Stimulated activated CD4-positive, alpha-beta T cell treated with anti-CD3 and anti-CD28 coated beads, Interleukin-15, amount 100 ng/mL, for 48 hours (primary cell): ENCODE measurements at places on chromosomes 7 and 10.

DNA sequence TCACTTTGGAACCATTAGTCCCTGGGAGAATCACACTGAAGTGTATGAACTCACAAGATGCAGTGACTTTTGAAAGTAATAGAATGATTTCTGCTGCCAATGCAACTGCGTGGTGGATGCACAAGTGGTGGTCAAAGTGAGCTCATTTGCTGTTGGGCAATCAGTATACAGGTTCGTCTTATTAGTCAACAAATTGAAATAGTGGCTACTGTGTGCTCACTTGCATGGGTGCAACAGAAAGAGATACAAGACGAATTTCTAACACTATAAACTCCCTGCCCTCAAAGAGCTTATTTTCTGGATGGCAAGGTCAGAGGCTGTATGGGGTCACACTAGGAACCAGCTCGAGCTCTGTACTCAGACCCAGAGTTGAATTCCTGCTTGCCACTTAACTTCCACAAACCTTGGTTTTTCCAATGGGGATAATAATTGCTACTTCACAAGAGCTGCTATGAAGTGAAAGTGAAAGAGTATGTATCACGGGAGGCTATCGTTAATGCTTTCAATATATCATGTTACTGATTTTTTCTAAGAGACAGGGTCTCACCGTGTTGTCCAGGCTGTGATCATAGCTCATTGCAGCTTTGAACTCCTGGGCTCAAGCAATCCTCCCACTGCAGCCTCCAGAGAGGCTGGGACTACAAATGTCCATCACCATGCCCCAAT is 8.3 kb upstream of the BCL7B start:
- DNase-seq: no peak

DNA sequence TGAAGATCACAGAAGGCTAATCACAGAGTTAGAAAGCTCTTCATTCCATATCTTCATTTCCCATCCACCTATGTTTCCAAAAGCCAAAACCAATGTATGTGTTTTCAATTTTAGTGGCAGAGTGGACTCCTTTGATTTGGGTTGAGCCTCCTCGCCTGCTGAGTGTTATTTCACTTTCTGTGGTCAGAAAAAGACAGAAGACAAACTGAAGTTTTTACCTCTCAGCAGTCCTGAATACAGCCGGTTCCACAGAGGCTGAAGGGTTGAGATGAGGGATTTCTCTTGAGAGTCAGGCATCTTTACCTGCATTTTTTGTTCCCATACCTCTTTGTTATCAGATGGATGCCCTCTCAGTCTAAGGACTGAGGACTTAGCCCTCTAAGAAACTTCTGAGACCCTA is 659.6 kb downstream of the CCSER2 start:
- DNase-seq: no peak

- no peak for DNase-seq
Measured at GRCh38 chr7:135320268-135320667, 86.6 kb downstream of the STRA8 start.

GRCh38 chr10:103917302-103918052 is 507 bp downstream of the STN1 start:
- DNase-seq: no peak

DNA sequence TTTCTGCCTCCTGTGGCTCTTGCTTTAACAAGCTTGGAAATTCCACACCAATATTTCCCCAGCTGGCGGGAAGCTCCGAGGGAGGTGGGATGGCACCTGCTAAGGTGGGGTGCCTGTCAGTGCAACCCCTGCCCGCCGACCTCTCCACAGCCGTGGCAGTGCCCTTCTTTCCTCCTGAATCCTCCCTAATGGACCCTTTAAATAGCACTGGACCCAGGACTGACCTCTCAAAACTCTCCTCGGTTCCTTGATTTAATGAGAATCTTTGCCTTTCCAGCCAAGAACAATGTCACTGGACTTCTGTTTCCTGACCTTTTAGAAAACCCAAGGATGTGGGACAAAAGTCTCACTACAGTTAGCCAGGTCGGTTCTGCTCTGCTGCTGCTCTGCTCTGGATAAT is 63.2 kb upstream of the EXOC6 start:
- no peak for DNase-seq

DNA sequence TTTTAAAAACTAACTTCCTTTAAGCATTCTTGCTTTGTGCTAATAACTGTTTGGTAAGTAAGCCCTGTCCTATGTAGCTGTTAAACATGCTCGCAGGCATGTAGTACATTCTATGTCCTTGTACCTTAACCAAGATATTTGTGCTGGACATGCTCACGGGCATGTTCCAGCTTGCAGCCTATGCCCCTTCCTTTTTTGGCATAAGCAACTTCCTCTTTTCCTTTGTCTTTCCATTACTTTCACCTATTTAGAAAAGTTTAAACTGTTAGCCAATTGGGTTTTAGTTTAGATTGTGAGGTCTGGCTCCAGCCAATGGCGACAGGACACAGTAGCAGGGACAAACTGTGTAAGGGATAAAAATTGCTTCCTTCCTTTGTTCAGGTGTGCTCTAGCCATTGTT is 14.4 kb upstream of the APBB1IP start:
- DNase-seq: no peak

- DNase-seq: no peak
Measured at GRCh38 chr10:72800000-72800740, 93.4 kb upstream of the OIT3 start.

GRCh38 chr10:95261926-95262325 is 28.9 kb downstream of the PDLIM1 start:
- no peak for DNase-seq

DNA sequence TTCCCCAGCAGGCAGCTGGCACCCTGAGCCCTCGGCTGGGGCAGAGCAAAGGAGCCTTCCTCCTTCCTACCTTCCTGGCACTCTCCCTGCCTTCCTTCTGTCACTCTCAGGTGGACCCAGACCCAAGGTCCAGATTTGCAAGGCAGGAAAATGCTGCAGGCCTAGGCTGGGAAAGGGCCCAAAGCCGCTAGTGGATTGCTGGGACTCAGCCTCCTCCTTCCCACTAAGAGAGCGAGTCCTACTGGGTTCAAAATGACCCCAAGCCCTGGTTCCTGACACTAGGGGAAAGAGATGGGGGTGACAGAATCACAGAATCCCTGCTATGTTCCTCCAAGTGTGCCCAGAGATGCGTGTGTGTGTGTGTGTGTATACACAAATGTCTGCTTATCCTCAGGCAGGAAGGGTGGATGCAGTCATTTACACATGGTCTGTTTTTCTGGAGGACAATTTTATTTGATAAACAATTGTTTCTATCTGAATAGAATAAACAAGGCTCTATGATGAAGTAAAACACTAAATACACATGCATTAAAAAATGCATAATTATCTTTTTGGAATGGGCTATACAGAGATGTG is 1.3 kb upstream of the PLAU start:
- no peak for DNase-seq

GRCh38 chr10:5242585-5242984 is 45.9 kb downstream of the AKR1C4 start:
- no peak for DNase-seq

- DNase-seq: peak; percentile 2
Measured at GRCh38 chr7:114889646-114890285, 32.1 kb upstream of the MDFIC start.

DNA sequence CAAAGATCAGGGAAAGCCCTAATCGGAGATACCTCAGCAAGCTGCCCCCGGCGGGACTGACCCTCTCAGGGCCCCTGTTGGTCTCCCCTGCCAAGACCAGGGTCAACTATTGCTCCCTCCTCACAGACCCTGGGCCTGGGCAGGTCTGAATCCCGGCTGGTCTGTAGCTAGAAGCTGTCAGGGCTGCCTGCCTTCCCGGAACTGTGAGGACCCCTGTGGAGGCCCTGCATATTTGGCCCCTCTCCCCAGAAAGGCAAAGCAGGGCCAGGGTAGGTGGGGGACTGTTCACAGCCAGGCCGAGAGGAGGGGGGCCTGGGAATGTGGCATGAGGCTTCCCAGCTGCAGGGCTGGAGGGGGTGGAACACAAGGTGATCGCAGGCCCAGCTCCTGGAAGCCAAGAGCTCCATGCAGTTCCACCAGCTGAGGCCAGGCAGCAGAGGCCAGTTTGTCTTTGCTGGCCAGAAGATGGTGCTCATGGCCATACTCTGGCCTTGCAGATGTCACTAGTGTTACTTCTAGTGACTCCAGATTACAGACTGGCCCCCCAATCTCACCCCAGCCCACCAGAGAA is 24.1 kb downstream of the TBATA start:
- DNase-seq: no peak

DNA sequence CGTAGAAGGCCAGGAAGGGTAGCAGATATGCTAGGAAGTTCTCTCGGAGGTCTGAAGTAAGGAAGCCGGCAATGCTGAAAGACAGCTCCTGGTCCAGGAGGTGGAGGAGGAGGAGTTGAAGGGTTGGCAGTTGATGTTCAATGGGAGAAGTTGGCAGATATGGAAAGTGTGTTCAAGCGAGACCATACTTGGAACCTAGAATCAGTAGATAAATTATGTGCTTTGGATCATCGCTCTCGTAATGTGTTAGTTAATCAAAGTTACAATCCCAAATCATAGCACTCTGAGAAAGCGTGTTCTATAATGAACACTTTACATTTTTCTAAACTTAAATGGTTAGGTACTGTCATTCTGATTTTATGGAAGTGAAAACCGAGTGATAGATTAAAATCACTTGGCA is 152.9 kb downstream of the CELF2 start:
- DNase-seq: no peak

GRCh38 chr7:36788825-36789470 is 64.7 kb upstream of the AOAH start:
- no peak for DNase-seq

DNA sequence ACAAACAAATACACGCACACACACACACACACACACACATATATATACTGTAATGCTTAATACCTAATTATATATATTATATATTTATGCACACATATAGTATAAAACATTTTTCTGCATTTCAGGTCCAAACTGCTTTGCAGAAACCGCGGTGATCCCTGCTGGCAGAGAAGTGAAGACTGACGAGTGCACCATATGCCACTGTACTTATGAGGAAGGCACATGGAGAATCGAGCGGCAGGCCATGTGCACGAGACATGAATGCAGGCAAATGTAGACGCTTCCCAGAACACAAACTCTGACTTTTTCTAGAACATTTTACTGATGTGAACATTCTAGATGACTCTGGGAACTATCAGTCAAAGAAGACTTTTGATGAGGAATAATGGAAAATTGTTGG is 138.5 kb downstream of the VWC2 start:
- no peak for DNase-seq

DNA sequence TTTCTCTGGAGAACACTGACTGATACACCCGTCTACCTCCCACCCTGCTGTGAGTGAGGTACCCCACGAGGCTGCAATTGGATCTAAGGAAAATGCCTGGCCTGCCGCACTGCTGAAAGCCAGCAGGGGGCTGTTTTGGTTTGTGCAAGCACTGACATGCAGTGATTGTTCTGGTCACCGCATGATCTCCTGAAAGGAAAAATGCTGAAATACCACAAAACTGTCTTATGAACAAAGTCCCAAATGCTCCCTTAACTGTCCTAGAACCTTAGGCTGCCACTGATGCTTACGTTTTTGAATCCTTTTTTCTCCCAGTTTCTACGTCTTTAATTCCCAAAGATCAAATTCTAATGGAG is 132.7 kb downstream of the JCAD start:
- no peak for DNase-seq

GRCh38 chr10:97016728-97017473 is 168.9 kb downstream of the SLIT1 start:
- DNase-seq: peak; percentile 32

GRCh38 chr10:75766106-75766505 is 334.7 kb downstream of the LRMDA start:
- no peak for DNase-seq

- DNase-seq: no peak
Measured at GRCh38 chr7:25326501-25327156, 98.3 kb upstream of the NPVF start.

- DNase-seq: no peak
Measured at GRCh38 chr10:59748834-59749233, 4.4 kb downstream of the MRLN start.

GRCh38 chr10:18162021-18162627 is 21.9 kb downstream of the CACNB2 start:
- no peak for DNase-seq

- no peak for DNase-seq
Measured at GRCh38 chr7:131924857-131925256, 368.4 kb upstream of the PODXL start.

GRCh38 chr10:34814913-34815184 is 247 bp downstream of the PARD3 start:
- no peak for DNase-seq

- DNase-seq: no peak
Measured at GRCh38 chr7:46488607-46489006, 567.5 kb upstream of the IGFBP3 start.

- no peak for DNase-seq
Measured at GRCh38 chr7:64905133-64905532, 2.1 kb downstream of the ZNF273 start.

DNA sequence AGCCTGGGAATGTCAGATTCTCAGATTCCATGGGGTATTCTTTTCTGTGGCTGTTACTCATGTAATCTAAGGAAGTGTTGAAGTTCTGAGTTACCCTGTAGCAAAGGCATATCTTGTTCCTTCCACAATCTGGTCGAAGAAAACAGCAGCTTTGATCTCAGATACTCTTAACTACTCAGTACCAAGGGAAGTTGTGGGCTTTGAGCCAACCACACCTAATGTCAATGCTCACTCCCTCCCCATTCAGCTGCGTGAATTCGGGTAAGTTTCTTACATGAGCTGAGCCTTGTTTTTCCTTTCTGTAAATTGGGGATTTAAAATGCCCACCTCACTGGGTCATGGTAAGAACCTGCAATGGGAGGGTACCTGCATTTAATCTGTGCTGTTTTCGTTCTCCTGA is 52.5 kb downstream of the PTPRN2 start:
- DNase-seq: no peak

- no peak for DNase-seq
Measured at GRCh38 chr7:138170959-138171703, 94.9 kb downstream of the AKR1D1 start.
